Stimulated activated effector memory CD8-positive, alpha-beta T cell treated with anti-CD3 and anti-CD28 coated beads, Interleukin-12 subunit alpha, Interleukin-12 subunit beta, amount 100 ng/mL, for 72 hours (primary cell): ENCODE measurements at places on chromosomes 6 and 20.

GRCh38 chr6:62974452-62974851, 236.8 kb upstream of the FKBP1C start:
- DNase-seq, result no peak

GRCh38 chr6:134819236-134819635, 130.7 kb downstream of the ALDH8A1 start:
- DNase-seq, result no peak

GRCh38 chr6:92864966-92865555, 554.3 kb downstream of the EPHA7 start:
- DNase-seq, result no peak

DNA sequence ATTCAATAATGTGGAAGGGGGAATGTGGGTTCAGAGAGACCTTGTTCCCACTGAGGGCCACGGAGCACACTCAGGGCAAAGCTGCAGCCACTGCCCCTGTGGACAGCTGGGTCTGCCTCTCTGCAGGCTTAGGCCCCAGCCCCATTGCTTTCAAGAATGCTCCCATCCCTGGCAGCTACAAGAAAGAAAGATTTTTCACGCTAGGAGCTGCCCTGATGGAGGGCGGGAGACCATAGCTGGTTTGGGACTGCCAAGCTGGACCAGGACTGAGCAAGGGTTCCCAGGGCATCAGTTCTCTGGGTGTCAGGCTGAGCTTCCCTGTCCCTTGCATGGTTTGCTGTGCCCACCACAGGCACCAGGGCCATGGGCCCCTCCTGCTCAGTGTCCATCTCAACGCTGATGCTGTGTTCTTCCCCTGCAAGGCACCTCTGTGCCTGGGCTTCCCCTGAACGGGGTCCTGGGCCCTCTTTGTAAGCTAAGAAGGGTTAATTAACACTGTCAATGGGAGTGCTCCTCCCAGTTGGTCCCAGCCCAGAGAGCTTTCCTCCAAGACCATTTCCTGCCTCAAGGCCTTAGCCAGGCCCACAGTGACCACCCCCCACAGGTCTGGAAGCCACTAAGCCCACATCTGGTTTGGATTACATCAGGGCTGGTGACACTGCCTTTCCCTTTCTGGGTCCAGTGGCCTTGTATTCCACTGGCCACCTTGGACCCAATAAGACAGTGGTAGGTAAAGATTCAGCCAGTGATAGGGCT, 8.4 kb downstream of the FOXS1 start:
- DNase-seq, result no peak

DNA sequence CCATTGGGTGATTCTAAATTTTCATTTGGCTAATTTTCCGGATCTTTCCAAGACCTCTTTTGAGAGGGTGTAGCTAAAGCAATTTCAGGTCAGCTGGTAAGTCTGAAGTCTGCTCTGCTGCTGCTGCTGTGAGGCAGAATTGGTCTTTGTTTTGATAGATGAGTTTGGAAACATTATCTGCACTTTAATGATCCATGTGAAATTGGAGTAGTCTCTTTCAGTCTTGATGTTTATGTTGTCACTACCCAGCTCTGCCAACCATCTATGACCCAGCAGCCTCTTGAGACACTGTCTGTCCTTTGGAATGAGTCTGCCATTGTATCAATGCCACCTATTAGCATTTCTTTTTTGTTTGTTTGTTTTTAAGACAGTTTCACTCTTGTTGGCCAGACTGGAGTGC, 44.1 kb downstream of the TXNDC5 start:
- DNase-seq, result no peak

GRCh38 chr6:18276610-18277236, 12.4 kb upstream of the DEK start:
- DNase-seq, result peak; percentile 40

DNA sequence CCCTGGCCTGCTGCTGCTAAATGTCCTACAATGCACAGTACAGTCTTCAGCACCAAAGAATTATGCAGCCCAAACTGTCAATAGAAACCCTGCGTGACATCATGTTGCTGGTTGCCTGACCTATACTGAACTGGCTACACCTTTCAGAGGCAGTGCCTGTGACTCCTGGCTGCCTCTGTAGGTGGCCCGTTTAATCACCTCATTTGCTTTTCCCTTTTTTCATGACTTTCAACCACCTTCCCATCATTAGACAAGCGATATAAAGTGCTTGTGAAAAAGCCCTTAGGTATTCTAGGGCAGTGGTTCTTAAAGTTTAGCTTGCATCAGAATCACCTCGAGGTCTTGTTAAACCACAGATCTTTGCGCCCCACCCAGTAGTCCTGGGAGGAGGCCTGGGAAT, 33.0 kb upstream of the RIPOR2 start:
- DNase-seq, result no peak

DNA sequence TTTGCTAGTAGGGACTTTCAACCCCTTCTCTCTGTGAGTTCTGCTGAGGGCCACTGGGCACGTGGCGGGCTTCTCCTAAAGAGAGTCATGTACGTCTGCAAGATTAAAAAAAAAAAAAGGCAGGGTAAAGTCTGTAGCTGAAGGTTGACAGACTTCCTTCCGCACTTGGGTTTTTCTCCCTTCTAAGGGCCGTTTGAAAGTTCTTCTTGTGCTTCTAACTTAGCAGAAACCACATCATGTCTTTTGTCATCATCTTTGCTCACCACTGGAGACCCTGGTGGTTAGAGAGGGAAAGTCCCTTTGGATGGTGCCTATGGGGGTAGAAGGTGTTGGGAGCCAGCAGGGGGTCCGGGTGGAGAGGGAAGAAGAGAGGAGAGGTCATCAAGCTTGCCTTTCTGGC, 31.4 kb downstream of the PRDM1 start:
- no peak for DNase-seq

- no peak for DNase-seq
Measured at GRCh38 chr6:34897716-34898115, 8.7 kb downstream of the ANKS1A start.
